ENCODE measurements at places on chromosomes 16 and 17. TPM values are rescaled to one million over a fixed set of nuclear protein-coding genes. Genes with fewer than 3 reads are reported as not detected.
A peak's percentile ranks its signal among the peaks of the same experiment; 100 is the strongest.

- no peak for DNase-seq
Observed at GRCh38 chr16:9027070-9027799, 63.5 kb upstream of the USP7 start.

- DNase-seq = peak; percentile 42
Observed at GRCh38 chr16:70678898-70679670, 6.8 kb downstream of the MTSS2 start.

GRCh38 chr16:73614131-73614530 is 566.2 kb upstream of the ZFHX3 start:
- DNase-seq = no peak

Gene QPRT
- total RNA-seq = 29.2 TPM

- no peak for DNase-seq
Observed at GRCh38 chr16:60214311-60214710, 1480.2 kb upstream of the GOT2 start.

DNA sequence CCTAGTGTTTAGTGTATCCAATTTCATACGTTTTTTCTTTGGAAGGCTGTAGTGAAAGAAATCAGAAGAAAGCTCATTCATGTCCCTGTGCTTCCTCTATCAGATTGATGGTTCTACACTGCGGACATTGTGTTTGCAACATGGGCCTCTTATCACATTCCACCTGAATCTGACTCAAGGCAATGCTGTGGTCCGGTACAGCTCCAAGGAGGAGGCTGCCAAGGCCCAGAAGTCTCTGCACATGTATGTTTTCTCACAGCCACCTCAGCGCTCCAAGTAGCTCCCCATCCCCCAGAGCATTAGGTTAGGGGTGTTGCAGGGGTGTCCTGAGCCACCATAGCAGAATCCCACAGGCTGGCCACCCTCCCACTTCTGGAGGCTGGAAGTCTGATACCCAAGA is 25.2 kb downstream of the TMC6 start:
- DNase-seq = no peak

GRCh38 chr17:70278844-70279462 is 109.6 kb downstream of the KCNJ2 start:
- DNase-seq = no peak

Gene SMIM36
- not detected for total RNA-seq

All from Right ventricle myocardium inferior (tissue), 1 donor.